Umbilical cord (tissue), 2 donors: ENCODE measurements at places on chromosomes 11 and 22. TPM values are rescaled to one million over a fixed set of nuclear protein-coding genes. Genes with fewer than 3 reads are reported as not detected.

Gene LMNTD2
- total RNA-seq, result 0.48 TPM

Gene ACAD8
- 8.2 TPM for total RNA-seq

Gene SMC1B
- total RNA-seq, result 0.72 TPM

Gene ART1
- total RNA-seq, result not detected

Gene UCP3
- total RNA-seq, result 0.24 TPM
